Spinal cord (tissue), 10 donors: ENCODE measurements at places on chromosomes 12 and 14.

DNA sequence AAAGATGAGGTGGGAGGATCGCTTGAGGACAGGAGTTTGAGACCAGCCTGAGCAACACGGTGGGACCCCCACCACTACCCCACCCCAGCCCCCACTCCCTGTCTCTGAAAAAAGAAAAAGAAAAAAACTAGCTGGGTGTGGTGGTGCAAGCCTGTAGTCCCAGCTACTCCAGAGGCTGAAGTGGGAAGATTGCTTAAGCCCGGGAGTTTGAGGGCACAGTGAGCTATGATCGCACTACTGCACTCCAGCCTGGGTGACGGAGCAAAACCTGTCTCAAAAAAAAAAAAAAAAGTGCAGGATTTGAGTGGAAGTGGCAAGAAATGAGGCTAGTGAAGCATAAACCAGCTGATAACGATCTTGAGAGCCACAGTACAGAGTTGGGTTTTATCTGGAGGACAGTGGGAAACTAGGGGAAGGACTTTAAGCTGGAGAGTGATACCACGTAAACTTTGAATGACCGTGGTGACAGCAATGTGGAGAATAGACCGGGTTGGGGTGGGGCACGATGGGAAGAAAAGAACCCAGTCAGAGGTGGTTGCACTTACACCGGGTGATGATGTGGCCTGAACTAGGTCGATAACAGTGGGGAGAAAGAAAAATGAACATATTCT is 85.3 kb downstream of the TMEM260 start:
- no peak for DNase-seq

- DNase-seq = no peak
Observed at GRCh38 chr12:111841236-111841749, 735 bp upstream of the MAPKAPK5 start.

GRCh38 chr14:69428289-69428998 is 30.0 kb downstream of the SLC39A9 start:
- DNase-seq = no peak

DNA sequence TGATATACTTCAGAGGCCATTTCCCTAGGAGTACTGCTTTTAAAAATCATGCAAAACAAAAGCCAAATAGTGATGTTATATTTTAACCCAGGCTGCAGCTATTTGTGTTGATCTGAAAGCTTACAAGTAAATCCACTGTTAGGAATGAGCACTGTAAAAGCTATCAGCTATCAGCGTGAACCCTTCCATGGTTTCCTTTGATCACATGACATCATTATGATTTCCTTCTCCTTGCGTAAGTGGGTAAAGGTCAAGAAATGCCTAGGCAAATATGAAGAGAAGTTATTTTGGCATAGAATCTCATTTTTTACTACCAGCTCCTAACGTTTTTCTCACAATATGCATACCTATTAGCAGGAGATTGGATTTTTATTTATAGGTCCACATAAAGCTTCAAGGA is 48.6 kb upstream of the CATSPERB start:
- DNase-seq = no peak

DNA sequence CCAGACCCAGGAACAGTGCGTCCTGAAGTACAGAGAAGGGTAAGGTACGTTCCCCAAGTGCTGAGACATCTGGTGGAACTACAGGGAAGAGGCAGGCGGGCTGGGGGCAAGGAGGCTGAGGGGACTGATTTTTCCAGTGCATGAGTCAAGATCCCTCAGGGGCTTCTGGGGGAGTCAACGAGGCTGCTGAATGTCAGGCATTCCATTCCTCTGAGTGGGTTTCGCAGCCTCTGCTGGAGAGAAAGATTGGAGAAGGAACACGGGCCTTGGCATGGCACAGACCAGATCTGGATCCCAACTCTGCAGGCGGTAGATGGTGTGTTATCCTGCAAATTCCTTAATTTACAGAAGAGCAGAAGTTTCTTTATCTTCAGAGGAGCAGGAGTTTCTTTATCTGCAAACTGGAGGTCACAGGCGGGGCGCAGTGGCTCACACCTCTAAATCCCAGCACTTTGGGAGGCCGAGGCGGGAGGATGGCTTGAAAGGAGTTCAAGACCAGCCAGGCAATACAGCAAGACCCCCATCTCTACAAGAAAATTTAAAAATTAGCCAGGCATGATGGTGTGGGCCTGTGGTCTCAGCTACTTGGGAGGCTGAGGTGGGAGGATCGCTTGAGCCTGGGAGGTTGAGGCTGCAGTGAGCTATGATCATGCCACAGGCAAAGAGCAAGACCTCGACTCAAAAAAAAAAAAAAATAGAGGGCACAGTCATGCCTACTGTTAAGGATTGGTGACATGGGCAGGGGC is 132.6 kb upstream of the MAP1LC3B2 start:
- no peak for DNase-seq

DNA sequence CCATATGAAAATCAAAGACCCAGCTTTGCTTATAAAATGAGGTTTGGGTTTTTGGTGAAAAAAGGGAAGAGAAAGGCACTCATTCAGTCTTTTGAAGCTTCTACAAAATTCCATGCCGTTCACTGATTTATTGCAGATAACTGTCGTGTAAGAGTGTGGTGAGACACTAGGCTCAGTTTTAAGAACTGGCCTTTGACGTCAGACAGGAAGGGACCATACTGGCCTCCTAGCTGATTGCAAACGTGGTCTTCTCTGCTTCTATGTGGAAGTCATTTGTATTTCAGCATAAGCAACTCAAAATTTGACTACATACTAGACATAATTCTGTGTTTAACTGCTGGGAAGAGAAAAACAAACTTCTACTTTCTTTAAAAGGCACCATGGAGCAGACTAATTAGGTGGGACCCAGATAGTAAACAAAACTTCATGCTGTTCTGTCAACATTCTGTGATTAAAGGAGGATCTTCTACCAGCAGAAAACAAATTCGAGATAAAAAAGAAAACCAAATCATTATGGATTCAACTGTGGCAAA is 168.7 kb downstream of the TTC7B start:
- DNase-seq = no peak

DNA sequence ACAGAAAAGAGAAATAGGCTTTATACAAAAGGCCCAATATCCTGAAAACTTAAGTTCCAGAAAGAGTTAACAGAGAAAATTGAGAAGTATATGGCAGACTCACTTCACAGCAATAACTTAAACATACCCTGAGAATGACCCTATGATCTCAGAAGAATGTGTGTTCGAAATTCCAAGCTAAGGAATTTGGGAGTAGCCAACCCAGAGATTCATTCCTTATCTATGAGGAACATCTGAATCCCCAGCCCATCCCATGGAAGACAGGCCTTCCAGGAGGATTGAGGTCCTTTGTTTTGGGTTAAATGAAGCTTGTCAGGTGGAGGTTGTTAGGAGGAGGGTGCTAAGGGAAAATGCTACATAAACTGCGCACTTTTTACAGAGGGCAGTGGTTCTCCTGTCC is 7.5 kb upstream of the SAV1 start:
- DNase-seq = no peak

DNA sequence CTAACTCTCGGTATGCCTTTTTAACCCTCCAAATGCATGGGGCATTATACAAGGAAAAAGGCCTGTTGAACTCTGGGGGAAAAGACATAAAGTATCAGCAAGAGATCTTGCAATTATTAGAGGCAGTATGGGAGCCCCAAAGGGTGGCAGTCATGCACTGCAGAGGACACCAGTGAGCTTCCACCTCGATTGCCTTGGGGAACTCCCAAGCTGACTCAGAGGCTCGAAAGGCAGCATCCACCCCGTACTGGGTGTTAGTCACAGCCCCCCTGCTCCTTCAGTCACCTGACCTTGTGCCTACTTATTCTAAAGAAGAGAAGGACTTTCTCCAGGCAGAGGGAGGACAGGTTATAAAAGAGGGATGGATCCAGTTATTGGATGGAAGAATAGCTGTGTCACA is 781.4 kb upstream of the TMEM132C start:
- no peak for DNase-seq

DNA sequence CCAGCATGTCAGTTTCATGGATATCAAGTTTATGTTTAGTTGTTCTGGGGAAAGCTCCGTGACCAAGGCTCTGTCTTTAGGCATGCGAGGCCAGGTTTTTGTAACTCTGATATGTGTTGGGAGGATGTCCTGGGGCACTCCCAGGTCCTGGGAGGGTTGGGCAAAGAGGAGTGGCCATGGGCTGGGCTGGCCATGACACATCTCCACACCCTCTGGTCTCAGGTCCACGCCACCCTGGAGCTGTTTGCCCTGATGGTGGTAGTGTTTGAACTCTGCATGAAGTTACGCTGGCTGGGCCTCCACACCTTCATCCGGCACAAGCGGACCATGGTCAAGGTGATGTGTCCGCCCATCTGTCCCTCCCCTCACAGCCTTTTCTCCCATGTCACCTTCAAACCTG is 46.4 kb downstream of the TPCN1 start:
- no peak for DNase-seq

DNA sequence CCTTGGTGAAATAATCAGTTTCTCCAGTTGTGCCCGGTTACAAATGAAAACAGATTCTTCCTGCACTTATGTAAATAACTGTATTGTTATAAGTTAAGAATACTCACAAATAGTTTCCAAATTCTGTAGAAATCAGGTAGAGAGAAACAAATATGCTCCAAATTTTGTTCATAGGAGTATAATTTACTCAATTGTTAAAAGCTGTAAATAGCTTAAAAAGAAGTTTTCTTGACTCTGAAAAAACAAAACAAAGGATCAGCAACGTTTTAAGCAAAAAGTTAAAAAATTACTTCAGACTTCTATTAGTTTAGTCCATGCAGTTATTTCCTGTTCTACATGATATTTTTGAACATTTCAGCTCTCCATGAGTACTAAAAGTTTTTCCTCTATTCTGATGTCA is 30.0 kb upstream of the SLC38A4 start:
- DNase-seq = no peak

GRCh38 chr12:49885663-49886461 is 17.8 kb downstream of the FAIM2 start:
- no peak for DNase-seq

GRCh38 chr14:20607617-20608016 is 16.4 kb upstream of the RNASE12 start:
- no peak for DNase-seq

DNA sequence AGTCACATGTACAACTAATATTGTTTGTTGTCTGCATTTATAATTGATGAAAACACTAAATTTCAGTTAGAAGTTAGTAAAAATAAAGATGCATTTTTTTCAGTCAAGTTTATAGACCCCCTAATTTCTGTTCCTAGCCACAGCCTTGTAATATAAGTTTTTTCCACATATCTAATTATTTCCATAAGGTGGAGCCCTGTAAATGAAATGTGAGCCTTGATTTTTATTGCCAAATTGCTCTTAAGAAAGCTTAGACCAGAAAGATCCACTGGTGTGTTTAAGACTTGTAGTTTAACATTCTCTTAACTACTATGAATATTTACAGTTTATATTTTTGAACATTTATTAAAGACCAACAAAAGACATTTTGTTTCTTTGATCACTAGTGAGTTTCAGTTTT is 322.1 kb upstream of the RGS6 start:
- DNase-seq = no peak

DNA sequence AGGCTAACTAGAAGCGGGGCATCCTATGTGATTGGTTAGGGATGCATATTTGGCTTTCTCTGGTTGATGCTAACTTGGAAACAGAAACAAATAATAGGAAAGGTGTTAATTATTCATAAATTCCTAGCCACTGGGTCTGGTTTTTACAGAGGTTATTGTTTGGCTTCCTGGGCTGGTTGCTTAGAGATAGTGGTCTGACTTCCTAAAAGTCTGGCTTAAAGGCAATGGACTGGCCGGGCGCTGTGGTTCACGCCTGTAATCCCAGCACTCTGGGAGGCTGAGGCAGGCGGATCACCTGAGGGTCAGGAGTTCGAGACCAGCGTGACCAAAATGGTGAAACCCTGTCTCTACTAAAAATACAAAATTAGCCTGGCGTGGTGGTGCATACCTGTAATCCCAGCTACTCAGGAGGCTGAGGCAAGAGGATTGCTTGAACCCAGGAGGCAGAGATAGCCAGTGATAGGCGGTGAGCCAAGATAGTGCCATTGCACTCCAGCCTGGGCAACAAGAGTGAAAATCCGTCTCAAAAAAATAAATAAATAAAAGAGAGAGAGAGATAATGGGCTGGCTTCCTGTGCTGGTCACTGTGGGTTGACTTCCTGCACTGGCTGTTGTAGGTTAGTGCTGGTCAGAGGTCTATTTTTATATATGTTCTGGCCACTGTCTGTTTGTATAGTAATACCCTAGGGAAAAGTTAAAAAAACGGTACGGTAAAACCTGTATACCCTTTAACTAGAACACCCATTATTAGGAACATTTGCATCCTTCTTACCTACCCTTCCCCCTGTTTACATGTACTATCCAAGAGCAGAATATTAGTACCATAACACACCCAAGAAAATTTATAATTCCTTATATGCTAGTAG is 24.1 kb downstream of the OR6S1 start:
- no peak for DNase-seq

DNA sequence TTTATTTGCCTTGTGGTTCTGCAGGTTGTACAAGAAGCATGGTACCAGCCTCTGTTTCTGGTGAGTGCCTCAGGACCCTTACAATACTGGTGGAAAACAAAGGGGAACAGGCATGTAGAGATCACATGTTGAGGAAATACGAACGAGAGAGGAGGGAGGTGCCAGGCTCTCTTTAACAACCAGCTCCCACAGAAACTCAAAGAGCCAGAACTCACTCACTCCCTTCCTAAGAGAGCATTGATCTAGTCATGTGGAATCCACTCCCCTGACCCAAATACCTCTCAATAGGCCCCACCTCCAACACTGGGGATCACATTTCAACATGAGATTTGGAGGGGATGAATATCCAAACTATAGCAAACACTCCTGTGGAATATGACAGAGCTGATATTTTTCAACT is 938.0 kb downstream of the GALC start:
- DNase-seq = no peak

GRCh38 chr12:48961801-48962200 is 4.5 kb upstream of the ARF3 start:
- DNase-seq = no peak

DNA sequence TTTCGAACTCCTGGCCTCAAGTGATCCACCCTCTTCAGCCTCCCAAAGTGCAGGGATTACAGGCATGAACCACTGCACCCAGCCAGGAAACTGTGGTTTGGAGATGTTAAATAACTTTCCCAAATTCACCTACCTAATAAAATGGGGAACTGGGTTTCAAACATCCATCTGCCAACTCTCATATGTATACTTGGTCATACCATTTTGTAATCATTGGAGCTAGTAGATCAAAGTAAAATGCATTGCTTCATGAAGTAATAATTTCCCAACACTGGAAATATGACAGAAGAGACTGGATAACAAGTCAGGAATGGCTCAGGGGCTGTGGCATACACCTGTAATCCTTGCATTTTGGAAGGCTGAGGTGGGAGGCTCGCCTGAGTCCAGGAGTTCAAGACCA is 5.3 kb upstream of the HECTD1 start:
- no peak for DNase-seq
